ENCODE measurements at places on chromosomes 13 and 19.

GRCh38 chr13:31330236-31330635, 130.5 kb downstream of the B3GLCT start:
- DNase-seq, result no peak

GRCh38 chr13:95337597-95337996, 36.3 kb upstream of the ABCC4 start:
- DNase-seq, result no peak

- no peak for DNase-seq
Measured at GRCh38 chr13:27588405-27588804, 31.9 kb downstream of the LNX2 start.

GRCh38 chr19:40592170-40592569, 9.0 kb upstream of the LTBP4 start:
- DNase-seq, result no peak

DNA sequence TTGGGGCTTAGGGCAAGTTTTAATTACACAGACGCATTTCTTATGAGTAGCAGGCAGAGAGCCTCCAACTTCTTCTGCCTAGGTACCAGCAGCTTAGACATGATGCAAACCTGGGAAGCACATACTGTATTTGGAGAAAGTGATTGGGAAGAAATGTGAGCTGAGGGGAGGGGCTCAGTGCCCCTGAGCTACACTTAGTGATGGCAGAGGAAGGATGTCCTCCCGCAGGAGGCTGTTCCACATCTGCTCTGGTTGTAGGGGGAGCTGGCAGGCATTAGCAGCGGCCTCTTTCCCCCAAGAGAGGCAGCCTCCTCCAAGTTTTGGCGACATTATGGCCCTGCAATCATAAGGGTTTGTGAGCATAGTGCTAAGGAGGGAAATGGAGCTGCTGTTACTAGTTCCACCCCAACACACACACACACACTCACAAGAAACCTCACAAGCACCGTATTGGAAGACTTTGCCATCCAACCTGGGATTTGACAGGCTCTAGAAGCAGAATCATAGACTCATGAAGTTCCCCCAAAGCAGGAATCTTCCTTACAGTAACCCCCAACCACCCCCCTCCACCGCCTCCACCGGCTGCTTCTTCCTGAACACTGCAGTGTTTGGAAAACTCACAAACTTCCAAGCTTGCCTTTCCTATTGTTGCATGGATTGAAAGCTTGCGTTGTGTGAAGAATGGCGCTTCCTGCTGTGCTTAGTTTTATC, 3.3 kb downstream of the ALOX5AP start:
- DNase-seq, result no peak
